ENCODE measurements at places on chromosomes 3 and 15.

DNA sequence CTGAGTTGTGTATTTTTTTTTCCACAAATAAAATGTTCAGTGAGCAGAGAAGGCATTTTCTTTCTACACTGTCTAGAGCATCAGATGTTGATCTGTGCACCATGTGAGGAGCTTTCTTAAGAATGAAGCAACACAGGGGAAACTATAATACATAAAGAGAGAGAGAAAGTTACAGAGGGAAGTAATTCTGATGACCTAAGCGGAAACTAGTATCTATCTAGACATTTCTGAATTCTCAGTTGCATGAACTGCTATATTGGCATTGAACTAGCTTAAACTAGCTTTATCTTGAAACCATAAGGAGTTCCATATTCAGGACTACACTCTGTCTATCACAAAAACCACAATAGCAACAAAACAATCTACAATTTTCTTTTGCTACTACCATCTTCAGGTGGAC lies 822.4 kb downstream of the VGLL3 start:
- DNase-seq: no peak

DNA sequence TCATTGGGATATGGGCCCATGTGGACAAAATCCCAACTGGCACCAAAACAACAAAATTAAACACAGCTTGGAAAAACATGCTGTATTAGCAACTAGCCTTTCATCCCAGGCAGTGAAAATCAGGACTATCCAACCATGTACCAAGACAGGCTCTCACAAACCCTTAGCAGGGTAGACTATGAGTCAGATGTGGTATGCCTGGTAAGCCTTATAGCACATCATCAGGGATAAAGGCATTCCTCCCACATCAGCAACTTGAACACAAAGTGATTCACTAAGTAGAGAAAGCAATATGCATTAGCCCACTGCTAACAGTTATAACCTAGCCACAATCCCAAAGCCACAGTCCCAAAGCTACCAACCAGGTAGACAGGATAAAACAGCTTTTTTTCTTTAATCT lies 8.0 kb downstream of the CEP152 start:
- no peak for DNase-seq

- DNase-seq: no peak
These were observed 8.4 kb downstream of the GATA2 start for GRCh38 chr3:128484404-128485281.

- no peak for DNase-seq
These were observed 8.0 kb upstream of the CCDC13 start for GRCh38 chr3:42780892-42781700.

- no peak for DNase-seq
These were observed 44.7 kb downstream of the CEP70 start for GRCh38 chr3:138549179-138549977.

GRCh38 chr3:49717959-49718857 lies 1.3 kb downstream of the AMIGO3 start:
- no peak for DNase-seq

GRCh38 chr15:33380406-33380805 lies 69.6 kb downstream of the RYR3 start:
- no peak for DNase-seq

DNA sequence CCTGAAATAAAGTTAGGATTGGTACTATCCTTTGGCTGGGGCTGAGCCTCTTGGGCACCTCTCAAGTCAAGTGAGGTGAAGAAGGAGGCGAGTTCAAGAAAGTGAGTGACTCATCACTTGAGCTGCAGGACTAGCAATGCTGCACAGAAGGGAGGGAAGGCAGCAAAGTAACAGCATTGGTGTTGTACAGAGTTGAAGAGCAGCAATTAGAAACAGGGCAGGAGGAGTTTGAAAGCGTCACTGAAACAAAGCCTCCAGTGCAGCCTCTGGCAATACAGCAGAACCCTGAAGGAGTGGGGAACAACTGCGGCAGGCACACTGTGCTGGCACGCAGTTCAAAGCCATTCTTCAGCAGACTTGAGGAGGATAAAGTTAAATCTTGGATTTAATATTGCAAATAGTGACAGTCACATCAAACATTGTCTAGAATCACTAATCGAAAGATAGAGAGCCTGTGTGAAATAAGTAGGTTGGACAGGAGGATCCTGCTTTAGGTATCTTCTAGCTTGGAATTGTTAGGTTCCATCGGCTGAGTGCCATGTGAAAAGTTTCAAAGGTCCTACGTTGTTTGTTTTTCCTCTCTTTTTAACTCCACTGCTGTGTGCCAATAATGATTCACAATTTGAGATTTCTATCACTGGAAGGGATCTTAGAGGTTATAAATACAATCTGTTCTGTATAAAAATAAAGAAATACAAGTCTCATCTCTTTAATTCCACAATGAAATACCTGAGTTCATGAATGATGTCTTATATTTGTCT lies 479.8 kb downstream of the NAALADL2 start:
- DNase-seq: no peak

- DNase-seq: no peak
These were observed 176.1 kb upstream of the THBS1 start for GRCh38 chr15:39404767-39405181.

DNA sequence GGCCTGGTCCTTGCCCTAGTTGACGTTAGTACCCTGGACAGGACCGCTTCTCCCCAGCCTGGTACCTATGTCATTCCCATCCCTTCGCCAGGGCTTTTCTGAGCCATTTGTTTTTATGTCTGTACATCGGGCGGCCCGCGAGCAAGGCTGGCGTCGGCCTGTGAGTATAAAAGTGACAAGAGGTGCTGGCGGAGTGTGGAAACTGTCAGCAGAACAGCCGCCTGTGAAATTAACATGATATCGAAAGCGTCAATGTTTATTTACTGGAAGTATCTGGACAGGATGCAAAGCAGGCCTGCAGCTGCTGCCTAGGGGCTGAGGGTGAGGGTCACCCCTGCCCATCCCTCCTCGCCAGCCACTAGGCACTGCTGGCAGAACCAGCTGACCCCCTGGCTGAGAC lies 33.4 kb downstream of the LINGO1 start:
- no peak for DNase-seq

- DNase-seq: no peak
These were observed 19.1 kb downstream of the FGD5 start for GRCh38 chr3:14837878-14838258.

DNA sequence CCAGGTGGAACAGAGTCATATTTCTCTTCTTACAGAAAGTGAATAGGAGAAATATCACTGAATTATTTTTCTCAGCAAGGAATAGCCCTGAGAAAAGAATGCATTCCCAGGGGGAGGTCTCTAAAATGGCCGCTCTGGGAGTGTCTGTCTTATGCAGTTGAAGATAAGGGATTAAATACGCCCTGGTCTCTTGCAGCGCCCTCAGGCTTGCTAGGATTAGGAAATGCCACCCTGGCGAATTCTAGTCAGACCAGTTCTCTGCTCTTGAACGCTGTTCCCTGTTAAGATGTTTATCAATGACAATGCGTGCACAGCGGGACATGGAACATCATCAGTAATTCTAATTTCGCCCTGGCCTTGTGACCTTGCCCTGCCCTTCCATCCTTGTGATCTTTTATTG lies 949.0 kb upstream of the SEMA6D start:
- DNase-seq: no peak
